ENCODE measurements at places on chromosomes 3 and 15.
A peak's percentile ranks its signal among the peaks of the same experiment; 100 is the strongest.

- DNase-seq = no peak
Observed at GRCh38 chr3:14725564-14726440, 50.9 kb downstream of the C3orf20 start.

- DNase-seq = no peak
Observed at GRCh38 chr15:78537266-78537905, 2.9 kb upstream of the PSMA4 start.

DNA sequence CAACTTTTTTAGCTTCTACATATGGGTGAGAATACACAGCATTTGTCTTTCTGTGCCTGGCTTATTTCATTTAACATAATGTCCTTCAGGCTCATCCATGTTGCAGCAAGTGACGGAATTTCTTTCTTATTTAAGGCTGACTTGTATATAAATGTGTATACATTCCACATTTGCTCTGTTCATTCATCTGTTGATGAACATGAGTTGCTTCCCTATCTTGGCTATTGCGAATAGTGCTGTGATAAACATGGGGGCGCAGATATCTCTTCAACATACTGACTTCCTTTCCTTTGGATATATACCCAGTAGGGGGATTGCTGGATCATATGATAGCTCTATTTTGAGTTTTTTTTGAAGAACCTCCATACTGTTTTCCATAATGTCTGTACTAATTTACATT, 332.5 kb downstream of the CACNA2D3 start:
- no peak for DNase-seq

DNA sequence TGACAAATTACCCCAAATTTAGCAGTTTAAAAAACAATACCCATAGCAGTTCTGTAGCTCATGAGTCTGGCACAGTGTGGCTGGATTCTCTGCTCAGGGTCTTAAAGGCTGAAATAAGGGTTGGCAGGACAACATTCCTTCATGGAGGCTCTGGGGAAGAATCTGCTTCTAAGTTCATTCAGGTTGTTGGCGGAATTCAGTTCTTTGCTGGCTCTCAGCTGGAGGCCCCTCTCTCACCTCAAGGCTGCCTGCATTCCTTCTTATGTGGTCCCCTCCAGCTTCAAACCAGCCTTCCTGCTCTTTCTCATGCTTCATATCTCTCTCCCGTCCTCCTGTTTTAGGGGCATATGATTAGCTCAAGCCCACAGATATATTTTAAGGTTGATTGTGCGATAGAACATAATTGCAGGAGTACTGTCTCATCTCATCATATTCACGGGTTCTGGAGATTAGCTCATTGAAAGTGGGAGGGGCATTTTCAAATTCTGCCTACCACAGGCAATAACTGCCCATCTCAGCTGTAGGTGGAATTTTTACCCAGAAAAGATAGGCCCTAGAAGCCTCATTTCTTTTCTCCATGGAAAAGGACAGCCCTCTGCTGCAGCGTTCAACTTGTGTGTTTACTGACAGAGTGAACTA, 5.6 kb upstream of the ZBTB47 start:
- DNase-seq = no peak

GRCh38 chr3:109336291-109336861, 970 bp downstream of the DPPA4 start:
- DNase-seq = no peak

- no peak for DNase-seq
Observed at GRCh38 chr15:58628206-58628947, 121.1 kb downstream of the ADAM10 start.

DNA sequence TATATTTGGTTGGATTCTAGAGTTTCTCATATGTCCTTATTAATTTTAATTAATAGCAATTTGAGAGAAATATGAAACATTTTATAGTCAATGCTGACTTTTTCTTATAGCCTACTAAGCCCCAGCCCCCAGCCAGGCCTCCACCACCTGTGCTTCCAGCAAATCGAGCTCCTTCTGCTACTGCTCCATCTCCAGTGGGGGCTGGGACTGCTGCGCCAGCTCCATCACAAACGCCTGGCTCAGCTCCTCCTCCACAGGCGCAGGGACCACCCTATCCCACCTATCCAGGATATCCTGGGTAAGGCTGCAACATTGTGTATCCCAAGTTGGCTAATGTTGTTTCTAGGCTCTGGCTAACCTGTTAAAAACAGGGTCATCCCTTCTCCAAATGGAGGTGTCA, 66.7 kb downstream of the PDCD6IP start:
- DNase-seq = no peak

DNA sequence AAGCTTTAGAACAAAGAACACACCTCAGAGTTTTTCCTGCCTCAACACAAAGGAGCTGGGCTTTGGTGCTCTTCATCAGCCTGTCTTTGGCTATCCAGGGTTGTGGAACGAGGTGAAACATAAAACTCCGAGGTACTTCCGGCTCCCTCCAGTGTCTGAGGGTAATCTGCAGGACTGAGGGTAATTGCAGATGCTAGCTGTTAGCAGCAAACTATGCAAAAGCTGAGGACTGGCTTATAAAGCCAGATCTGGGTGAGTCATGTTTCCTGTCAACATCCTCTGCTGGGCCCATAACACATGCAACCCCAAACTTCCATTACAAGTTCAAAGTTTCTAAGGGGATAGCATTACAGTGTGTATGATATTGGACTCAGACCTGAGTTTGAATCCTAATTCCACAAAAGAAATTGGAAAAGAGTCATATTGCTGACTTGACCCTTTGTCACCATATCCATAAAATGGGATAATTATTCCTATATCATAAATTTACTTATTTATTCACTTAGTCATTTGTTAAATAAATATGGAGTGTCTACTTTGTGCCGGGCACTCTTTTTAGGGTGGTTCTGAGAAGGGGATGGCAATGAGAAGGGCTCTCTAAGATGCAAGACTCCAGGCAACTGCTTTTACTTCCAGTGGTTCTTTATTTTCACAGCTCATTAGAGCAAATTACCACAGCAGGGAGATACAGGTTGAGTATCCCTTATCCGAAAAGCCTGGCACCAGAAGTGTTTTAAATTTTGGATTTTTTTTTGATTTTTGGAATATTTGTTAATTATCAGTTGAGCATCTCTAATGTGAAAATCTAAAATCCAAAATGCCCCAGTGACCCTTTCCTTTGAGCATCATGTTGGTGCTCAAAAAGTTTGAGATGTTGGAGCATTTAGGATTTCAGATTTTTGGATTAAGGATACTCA, 9.5 kb upstream of the TRIM69 start:
- peak; percentile 87 for DNase-seq

GRCh38 chr3:178300441-178300959, 235.7 kb upstream of the KCNMB2 start:
- no peak for DNase-seq

GRCh38 chr3:121488628-121489027, 57.2 kb downstream of the POLQ start:
- no peak for DNase-seq

GRCh38 chr3:38582316-38582715, 67.2 kb downstream of the SCN5A start:
- peak; percentile 30 for DNase-seq

GRCh38 chr15:38554354-38554753, 10.3 kb downstream of the RASGRP1 start:
- DNase-seq = peak; percentile 79

Data from activated effector memory CD4-positive, alpha-beta T cell treated with anti-CD3 and anti-CD28 coated beads, Interleukin-2, amount 50 U/mL, for 16 hours (primary cell).